ENCODE measurements at places on chromosomes 1 and 21. TPM values are rescaled to one million over a fixed set of nuclear protein-coding genes. Genes with fewer than 3 reads are reported as not detected.
A peak's percentile ranks its signal among the peaks of the same experiment; 100 is the strongest.

DNA sequence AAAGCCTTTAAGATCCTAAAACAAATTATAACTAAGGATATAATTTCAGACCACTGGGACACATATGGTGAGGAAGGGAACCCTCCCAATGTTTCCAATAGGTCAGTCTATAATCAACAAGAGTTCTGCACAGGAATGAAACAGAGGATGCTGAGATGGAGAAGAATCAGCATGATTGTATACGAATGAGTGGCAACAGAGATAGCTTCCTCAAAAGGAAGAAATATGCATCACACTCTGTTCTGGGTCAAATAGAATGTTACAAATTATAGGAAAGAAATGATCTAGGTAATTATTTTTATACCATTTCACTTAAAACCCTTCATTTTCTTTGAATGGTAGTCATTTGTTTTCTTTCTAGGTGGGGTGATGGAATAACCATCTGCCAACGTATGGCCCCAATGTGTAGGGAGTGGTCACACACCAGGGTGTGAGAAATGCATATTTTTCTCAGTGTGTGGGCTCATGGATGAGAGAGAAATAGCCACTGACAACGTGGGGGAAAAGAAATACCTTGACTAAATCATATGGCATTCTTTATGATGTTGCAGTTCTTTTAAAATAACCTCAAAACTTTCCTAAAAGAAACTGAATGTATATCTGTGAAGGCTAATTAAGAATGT lies 104.6 kb upstream of the IVNS1ABP start:
- no peak for DNase-seq

- DNase-seq = peak; percentile 82
These were observed 12.6 kb downstream of the PIGP start for GRCh38 chr21:37060296-37060695.

- DNase-seq = no peak
These were observed 779 bp downstream of the TLR5 start for GRCh38 chr1:223142269-223142668.

GRCh38 chr1:234944439-234945344 lies 183.9 kb downstream of the TOMM20 start:
- no peak for DNase-seq

DNA sequence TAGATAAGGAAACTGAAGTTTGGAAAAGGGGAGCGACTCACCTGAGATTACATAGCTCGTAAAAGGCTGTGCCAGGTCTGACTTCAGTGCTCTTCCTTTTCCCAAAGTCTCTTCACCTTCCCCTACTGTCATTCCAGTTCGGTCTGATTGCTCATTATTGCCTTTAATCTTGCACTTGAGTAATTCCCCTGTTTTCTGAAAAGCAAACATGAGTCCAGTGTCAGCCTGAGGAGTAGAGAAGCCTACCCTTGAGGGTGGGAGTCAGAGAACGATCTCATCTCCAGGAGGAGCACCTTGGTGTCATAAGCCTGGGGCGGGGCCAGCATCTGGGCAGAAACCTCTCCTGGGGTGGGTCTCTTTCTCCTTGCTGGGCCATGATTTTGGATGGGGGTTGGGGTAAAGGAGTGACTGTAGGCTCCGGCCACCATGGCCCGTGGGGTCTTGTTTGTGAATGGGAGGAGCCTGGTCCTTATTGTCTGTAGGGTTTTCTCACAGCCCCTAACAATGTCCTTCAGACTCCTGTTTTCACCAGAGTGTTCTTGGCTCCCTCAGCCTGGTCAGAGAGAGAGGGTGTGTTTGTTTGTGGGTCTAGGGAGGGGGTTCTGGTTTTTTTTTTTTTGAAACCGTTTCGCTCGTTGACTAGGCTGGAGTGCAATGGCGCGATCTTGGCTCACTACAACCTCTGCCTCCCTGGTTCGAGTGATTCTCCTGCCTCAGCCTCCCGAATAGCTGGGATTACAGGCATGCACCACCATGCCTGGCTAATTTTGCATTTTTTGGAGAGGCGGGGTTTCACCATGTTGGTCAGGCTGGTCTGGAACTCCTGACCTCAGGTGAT lies 6.0 kb downstream of the VANGL2 start:
- no peak for DNase-seq

DNA sequence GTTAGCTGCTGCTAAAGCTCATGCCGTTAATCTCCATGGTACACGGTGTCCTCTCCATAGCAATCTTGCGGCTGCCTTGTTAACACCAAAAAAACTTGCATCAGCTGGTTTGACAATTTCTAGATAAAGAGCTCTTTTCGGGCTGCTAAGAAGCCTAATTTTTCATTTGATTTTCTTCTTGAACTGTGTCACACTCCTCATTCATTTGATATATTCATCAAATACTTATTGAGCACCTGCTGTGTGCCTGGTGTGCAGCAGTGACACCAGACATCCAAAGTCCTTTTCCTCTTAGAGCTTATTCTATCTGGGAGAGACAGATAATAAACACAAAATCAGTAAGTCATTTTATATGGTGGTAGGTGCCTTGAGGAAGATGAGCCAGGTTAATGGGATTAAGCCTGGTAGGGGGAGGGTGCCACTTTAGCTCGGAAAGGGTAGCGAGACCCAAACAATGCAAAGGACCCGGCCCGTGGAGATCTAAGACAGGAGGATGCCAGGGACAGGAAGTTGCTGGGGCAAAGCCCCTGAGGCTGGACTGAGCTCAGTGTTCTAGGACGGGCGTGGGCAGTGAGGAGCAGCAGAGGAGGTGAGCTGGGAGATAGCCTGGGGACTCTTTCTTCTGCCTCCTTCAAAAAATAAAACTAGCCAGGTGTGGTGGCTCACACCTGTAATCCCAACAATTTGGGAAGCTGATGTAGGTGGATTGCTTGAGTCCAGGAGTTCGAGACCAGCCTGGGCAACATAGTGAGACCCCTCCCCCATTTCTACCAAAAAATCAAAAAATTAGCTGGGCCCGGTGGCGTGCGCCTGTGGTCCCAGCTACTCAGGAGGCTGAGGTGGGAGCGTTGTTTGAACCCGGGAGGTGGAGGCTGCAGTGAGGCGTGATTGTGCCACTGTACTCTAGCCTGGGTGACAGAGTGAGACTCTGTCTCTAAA lies 50.7 kb upstream of the LGALS8 start:
- DNase-seq = no peak

- no peak for DNase-seq
These were observed 41.5 kb downstream of the MAN1C1 start for GRCh38 chr1:25657883-25658760.

GRCh38 chr1:209746451-209747165 lies 9.2 kb upstream of the TRAF3IP3 start:
- no peak for DNase-seq

- DNase-seq = no peak
These were observed 8.2 kb downstream of the SYTL1 start for GRCh38 chr1:27349784-27350662.

The CLDN17 gene
- total RNA-seq = not detected

The RIPK4 gene
- total RNA-seq = 9.9 TPM

The AMIGO1 gene
- 0.10 TPM for total RNA-seq

The RIPPLY3 gene
- not detected for total RNA-seq

GRCh38 chr1:43513471-43514173 lies 17.1 kb upstream of the PTPRF start:
- no peak for DNase-seq

DNA sequence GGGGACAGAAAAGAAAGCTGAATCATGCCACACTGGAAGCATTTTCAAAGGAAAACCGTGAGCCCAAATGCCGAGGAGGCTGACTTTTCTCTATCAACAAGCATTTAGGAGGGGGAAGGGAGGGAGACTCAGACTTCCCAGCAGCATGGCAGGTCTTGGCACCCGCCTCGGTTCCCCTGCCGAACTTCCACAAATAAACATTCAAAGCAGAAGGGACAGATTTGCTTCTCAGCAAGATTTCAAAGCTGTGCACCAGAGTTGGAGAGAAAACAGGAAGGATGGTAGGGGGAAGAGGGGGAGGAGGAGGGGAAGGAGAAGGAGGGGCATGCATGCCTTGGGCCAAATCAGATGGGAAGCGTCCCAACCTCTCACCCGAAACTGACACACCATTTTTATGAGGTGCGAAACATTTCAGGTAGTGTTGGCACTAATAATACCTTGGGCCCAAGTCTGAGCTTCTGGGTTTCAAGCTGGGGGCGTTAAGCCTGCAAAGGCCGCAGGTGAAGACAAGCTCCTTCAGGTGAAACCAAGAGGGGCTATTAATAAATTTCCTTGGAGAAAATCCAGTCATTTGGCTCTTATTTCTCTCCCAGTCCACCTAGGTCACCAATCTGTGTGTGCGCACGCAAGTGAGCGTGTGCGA lies 26.4 kb downstream of the ABCA4 start:
- DNase-seq = no peak

GRCh38 chr1:55337801-55338447 lies 122.8 kb upstream of the USP24 start:
- peak; percentile 36 for DNase-seq

DNA sequence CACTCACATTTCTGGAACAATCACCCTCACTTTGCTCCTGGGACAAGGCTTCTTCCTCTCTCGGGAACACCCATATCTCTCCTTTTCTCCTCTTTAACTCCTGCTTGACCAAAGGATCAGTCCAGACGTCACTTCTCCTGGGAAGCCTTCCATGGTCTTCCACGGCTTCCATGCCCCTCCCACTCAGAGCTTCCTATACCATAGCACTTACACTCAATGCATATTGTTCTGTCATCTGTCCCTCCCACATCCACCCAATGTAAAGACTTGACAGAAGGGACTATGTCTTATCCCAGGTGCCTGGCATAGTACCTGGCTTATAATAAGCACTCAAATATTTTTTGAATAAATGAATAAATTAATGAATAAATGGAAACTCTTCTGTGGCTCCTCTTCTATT lies 28.2 kb downstream of the CD34 start:
- DNase-seq = no peak

- no peak for DNase-seq
These were observed 23.6 kb upstream of the SLC19A2 start for GRCh38 chr1:169509354-169509753.

DNA sequence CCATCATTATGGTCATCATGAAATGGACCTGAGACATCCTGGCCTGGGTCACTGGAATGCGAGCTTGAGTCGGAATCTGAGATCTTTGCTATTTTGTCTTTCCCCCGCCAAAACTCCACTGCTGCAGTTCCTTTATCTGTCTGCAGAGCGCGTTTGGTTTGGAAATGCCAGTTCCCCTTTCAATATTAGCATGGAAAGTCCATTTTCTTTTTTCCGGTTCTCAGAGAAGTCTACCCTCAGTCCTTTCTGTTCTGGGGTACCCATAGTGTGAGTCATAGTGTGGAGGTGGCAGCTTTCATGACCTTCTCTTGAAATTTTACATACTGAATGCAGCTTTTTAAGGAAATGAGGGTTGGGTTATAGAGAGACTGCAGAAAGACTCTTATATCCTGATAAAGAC lies 14.6 kb downstream of the CACNA1E start:
- no peak for DNase-seq

DNA sequence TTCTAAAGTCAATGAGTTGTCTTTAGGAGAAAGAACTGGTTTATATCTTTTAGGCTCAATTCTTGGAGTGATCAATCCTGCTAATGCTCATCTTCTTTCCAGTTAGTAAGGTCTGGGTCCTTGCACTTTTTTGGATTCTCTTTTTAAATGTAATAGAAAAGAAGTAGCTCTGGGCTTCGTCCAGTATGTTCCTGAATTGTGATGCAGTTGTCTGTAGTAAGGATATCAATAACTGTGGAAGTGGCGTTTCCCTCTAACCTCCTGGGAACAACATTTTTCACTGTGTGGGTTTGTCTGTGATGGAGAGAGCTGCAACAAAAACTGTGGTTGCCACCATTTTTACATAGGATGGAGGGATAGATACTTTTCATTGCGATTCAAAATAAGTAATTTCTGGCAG lies 367.2 kb downstream of the USP25 start:
- no peak for DNase-seq

GRCh38 chr1:174160109-174160473 lies 771 bp downstream of the RABGAP1L start:
- DNase-seq = no peak

- no peak for DNase-seq
These were observed 33.3 kb downstream of the COQ8A start for GRCh38 chr1:226973371-226973897.

The PSEN2 gene
- total RNA-seq = 28.5 TPM

DNA sequence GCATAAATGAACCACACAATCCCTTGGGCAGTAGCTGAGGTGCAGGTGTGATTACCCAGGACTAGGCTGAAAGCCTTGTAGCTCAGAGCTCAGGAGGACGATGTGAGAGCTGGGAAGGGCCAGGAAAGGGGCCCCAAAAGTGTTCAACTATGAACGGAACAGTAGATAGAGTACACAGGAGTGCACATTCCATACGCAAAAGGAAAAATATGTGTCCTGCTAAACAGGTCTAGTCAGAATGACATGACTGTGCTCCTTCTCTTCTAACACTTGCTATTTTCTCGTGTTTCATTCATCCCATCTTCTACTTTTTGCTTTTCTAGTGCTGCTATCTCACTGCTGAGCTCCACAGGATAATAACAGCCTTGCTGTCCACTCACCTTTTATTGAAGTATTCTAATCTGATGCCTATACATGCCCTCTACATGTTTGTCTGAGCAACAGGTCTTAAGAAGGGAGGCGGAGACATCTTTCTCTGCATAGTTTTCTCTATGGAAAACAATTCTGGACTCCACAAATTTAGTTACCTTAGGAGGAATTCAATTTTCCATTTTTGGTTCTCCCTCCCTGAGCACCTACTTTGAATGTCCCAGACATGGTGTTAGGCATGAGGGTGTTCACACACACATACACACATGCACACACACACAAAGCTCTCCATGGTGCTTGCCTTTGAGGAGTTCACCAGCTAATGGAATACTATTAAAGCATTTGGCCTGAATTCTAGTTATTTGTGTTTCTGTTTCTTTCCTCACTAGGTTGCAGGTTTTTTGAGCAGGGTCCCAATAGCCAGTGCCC lies 3.4 kb downstream of the S100A10 start:
- DNase-seq = no peak

- no peak for DNase-seq
These were observed 36.0 kb downstream of the ZNF281 start for GRCh38 chr1:200373811-200374231.

The SLC26A9 gene
- total RNA-seq = not detected

The WDR26 gene
- 57.2 TPM for total RNA-seq

- DNase-seq = no peak
These were observed 40.5 kb upstream of the SYT2 start for GRCh38 chr1:202750761-202751160.

The AADACL3 gene
- total RNA-seq = not detected

GRCh38 chr1:13813398-13814012 lies 113.5 kb downstream of the PRDM2 start:
- DNase-seq = no peak

GRCh38 chr1:23741609-23742008 lies 1.7 kb upstream of the ELOA start:
- no peak for DNase-seq

GRCh38 chr21:45372732-45373355 lies 32.1 kb upstream of the COL18A1 start:
- no peak for DNase-seq

The IFI44 gene
- total RNA-seq = 0.66 TPM

The CADM3 gene
- total RNA-seq = not detected

DNA sequence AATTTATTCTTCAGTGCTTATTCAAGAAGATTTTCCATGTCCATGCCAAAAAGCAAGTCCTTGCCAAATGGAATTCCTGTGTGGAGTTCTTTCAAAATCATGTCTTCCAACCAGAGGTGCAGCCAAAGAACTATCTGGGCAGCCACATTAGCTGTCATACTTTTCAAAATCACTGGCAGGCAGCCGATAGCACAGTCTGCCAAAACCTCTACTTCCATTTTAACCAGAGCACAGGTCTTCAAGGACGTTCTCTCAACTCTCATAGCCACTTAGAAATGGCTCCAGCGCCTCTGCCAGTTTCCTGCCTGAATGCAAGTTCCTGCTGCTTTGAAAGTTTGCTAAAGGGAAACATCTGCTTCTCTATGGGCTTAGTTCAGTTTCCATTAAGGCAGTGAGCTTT lies 975.7 kb upstream of the ADGRL4 start:
- no peak for DNase-seq
